NCI-H1417 treated with DMSO at 0.1 percent for 48 hours (cell line): ENCODE measurements at places on chromosomes 7 and 10.
A peak's percentile ranks its signal among the peaks of the same experiment; 100 is the strongest.

DNA sequence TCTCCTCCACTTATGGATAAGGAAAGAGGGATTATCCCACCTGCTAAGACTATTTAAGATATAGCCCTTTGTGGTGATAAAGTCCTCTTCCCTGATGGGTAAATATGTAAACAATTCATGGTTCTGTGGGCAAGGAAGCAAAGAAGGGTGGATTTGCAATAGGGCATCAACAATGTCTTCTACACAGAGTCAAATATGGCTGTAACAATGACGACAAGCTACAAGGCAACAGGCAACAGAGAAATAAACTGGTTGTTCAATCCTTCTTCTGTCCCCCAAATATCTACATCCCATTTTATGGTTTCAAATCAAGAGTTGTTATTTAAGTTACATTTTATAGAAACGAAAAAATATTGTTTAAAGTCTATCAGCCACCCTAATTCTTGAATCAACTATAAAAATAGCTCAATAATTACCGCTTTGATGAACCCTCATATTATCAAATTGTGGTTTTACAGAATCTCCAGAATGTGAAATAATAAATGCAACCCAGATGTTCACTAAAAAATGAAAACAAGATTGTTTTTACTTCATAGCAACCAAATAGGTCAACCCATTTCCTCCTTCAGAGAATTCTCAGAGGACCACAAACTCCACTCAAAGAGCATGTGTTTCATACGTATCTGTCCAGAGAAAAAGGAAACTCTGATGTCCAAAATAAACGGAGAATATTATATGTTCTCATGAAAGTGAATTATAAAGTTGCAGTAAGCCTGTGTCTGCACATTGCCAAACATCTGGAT lies 13.8 kb downstream of the CYTH3 start:
- no peak for DNase-seq

DNA sequence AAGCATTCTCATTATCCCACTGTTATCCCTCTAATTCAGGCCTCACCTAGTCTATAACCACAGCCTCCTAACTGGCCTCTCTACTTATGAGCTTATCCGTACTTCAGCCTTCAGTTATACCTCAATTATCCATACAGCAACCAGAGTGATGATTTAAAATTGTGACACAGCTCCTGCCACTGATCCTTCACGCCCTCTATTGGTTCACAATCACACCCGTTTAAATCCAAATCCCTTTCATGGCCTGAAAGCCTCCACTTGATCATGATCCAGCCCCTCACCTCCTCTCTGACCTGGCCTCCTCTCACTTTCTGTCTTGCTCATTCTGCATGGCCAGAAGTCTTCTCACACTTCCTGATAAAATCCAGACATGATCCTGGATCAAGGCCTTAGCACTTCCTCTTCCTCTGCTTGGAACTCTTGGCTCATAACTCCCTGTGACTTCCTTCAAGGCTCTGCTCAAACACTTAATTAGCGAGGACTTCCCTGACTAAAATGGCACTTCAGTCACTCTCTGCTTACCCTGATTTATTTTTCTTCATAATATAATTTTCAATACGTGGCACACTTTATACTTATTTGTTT lies 19.0 kb upstream of the TMEM26 start:
- DNase-seq: no peak

- DNase-seq: no peak
Observed at GRCh38 chr7:106731646-106732444, 70.9 kb upstream of the CCDC71L start.

- no peak for DNase-seq
Observed at GRCh38 chr10:84946904-84947303, 618.5 kb downstream of the CCSER2 start.

- DNase-seq: no peak
Observed at GRCh38 chr7:138238734-138239659, 162.7 kb downstream of the AKR1D1 start.

DNA sequence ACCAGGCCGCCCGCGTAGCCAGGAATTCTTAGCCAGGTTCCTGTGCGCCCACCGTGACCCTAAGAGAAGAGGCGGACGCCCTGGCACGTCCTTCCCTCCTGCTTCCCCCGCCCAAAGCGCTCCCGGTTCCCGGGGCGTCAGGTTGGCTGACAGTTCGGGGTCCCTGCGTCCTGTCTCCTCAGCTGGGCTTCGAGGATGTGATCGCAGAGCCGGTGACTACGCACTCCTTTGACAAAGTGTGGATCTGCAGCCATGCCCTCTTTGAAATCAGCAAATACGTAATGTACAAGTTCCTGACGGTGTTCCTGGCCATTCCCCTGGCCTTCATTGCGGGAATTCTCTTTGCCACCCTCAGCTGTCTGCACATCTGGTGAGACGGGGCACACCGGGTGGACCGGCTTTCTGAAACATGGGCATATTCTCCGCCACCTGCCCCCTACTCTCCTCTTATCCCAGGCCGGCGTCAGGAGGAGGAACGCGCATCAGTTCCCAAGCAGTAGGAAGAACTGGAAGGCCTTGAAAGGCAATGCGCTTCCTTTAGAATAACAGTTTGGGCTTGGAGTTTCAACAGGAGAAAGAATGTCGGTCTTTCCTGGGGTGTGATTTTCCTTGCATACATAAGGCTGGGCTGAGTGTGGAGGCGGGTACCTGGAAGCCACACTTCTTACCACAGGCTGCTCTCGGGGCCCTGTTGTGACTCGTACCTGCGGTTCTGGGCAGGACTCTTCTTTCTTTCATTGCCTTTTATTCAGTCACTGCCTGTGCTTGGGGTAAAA lies 728 bp downstream of the CAV2 start:
- DNase-seq: no peak

- DNase-seq: no peak
Observed at GRCh38 chr7:107122486-107122911, 46.3 kb upstream of the HBP1 start.

DNA sequence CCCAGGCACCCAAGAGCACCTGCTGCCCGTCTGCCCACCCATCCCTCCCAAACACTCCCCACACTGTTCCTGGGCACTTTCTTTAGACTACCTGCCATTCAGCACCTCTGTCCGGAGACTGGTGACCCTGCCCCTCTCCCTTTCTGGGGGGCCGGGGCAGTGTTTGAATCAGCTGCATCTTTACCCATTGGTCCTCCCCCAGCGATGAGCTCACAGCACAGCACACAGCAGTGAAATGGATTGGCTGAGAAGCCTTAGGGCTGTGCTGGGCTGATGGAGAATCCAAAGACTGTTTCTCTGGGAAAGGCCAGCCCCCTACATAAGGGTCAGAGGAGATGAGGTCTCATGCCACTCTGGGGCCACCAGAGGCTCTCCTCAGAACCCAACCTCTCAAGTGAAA lies 40.2 kb downstream of the VWA2 start:
- no peak for DNase-seq

DNA sequence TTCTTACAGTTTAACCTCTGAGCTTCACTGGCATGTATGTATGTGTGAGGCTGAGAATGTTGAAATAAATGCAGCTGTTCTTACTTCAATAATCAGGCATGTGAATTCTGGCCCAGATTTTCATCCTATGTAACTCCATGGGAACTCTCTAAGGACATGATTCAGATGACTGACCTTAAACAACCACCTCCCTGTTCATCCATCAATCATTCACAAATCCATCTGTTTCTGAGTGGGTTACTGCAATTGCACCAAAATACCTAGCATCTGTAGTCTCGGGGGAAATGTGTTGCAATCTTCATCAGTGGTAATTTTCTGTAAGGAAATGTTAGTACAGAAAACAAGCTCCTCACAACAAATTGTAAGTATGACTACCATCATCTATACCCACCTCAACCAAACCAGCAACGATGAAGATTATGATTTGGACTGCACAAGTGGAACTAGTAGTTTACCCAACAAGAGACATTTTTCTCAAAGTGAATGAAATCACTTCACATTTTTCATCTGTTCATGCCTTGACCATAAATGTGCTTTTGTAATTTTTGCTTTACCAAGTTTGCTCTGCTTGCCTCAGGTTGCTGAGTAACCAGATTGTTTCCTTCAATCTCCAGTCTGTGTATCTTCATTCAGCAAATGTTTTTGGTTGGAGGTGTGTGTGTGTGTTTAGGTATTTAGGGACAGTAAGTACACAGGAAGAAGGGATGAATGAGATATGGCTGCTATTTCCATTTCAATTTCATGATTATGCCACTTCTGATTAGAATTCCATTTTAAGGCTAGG lies 65.7 kb upstream of the FZD8 start:
- no peak for DNase-seq

- DNase-seq: no peak
Observed at GRCh38 chr10:78899996-78900714, 168.6 kb upstream of the ZMIZ1 start.

DNA sequence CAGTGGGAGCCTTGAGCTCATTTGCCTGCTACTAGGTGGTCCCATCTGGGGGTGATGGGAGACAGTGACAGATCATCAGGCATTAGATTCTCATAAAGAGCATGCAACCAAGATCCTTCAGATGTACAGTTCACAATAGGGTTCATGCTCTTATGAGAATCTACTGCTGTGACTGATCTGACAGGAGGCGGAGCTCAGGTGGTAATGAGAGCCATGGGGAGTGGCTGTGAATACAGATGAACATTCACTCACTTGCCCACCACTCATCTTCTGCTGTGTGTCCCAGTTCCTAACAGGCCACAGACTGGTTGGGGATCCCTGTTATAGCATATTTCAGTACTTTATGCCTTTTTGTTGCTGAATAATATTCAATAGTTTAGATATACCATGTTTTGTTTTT lies 6.6 kb upstream of the UBE2D1 start:
- DNase-seq: no peak

DNA sequence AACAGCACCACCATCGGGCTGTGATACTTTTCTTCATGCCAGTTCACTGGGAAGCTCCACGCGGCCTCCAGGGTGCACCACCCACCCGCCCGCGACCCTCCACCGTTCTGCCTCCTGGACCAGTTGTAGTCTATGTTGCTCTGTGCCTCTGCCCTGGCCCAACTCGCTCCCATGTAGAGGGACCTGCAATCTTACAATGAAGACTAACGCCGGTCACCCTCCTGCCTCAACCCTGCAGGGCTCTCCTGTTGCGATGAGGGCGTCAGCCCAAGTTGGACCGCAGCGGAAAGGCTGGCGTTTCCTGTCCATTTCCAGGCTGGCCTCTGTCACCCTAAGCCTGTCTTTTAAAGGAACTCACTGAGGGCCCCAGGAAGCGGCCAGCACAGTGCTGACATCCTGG lies 34.9 kb downstream of the IL15RA start:
- no peak for DNase-seq

DNA sequence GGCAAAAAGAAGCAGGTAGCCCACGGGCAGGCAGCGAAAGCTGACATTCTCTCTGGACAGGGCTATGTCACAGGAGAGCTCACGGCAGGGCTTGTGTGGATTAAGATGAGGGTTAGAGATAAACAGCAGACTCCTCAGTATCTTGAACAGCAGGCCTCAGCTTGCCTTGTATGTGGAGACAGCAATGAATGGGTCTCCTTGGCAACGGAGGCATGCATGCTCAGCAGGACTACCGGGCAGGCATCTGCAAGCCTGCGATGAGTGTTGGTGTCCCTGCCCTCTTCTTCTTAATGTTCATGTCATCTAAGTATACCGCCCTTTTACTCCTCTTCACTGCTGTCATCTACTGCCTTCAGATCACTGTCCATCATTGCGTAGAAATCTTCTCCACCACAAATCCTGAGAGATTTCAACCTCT lies 81.9 kb upstream of the C1GALT1 start:
- DNase-seq: no peak

- no peak for DNase-seq
Observed at GRCh38 chr7:142642316-142642715, 107.0 kb upstream of the PRSS1 start.

- no peak for DNase-seq
Observed at GRCh38 chr7:24955313-24955712, 24.7 kb downstream of the OSBPL3 start.

DNA sequence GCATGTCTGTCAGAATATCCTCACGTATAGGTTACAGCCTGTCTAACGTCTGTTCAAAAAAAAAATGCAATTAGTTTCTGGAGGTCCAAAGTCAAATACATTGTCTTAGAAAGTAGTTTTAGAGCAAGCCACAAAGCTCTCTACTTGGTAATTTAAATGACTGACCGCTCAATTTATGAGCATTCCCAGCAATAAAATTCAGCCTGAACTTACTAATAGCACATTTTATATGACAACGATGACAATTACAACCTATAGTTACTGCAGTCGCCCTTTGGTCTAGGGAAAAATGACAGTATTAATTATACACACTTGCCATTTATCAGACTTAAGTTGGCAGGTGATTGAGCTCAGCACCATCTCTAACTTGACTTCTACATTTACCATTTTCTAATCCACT lies 425.8 kb upstream of the STEAP1 start:
- DNase-seq: peak; percentile 69
